CD8-positive, alpha-beta memory T cell (primary cell): ENCODE measurements at places on chromosomes 5 and 9.

DNA sequence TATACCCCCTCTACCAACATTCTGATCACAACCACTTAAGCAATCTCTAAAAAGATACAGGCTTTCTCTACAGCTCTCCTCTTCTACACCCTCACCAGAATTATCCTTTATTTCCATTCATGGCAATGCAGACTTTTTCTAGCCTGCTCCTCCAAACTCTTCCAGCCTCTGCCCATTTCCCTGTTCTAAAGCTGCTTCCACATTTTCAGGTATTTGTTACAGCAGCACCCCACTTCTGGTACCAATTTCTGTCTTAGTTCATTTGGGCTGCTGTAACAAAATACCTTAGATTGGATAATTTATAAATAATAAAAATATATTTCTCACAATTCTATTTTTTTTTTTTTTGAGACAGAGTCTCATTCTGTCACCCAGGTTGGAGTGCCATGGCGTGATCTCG is 53.0 kb upstream of the DNAH5 start:
- DNase-seq = no peak

- no peak for DNase-seq
Observed at GRCh38 chr9:129712634-129713401, 40.0 kb downstream of the PTGES start.

DNA sequence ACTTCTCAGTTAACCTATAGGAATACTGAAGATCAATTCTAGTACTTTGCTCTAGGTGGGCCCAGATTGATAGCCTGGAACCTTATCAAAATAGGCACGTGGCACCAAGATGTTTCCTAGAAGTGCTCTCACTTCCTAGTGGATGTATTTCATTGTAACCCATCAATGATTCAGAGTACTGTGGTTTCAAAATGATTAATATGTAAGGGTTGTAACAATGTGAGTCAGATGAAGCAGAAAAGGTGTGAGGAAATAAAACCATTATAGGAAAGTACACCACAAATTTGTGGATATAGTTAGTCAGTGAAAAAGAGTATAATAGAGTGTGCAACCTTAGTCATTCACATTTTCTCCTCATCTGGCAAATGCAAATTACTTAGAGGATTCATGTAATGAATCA is 177.3 kb upstream of the FST start:
- no peak for DNase-seq

- no peak for DNase-seq
Observed at GRCh38 chr5:92552206-92553160, 1028.5 kb downstream of the NR2F1-AS1 start.

GRCh38 chr5:10653043-10653442 is 89.2 kb downstream of the ANKRD33B start:
- no peak for DNase-seq

- no peak for DNase-seq
Observed at GRCh38 chr5:37786862-37787519, 52.9 kb downstream of the GDNF start.

GRCh38 chr5:16737620-16738364 is 121.0 kb upstream of the RETREG1 start:
- no peak for DNase-seq

GRCh38 chr5:5403741-5404140 is 18.7 kb upstream of the ICE1 start:
- DNase-seq = no peak

GRCh38 chr5:40333459-40334241 is 346.1 kb upstream of the PTGER4 start:
- no peak for DNase-seq

- DNase-seq = no peak
Observed at GRCh38 chr5:25224316-25224982, 579.7 kb upstream of the CDH10 start.

- no peak for DNase-seq
Observed at GRCh38 chr5:162683284-162683683, 615.7 kb downstream of the GABRG2 start.

- no peak for DNase-seq
Observed at GRCh38 chr5:17666726-17667235, 32.5 kb downstream of the TAF11L14 start.

DNA sequence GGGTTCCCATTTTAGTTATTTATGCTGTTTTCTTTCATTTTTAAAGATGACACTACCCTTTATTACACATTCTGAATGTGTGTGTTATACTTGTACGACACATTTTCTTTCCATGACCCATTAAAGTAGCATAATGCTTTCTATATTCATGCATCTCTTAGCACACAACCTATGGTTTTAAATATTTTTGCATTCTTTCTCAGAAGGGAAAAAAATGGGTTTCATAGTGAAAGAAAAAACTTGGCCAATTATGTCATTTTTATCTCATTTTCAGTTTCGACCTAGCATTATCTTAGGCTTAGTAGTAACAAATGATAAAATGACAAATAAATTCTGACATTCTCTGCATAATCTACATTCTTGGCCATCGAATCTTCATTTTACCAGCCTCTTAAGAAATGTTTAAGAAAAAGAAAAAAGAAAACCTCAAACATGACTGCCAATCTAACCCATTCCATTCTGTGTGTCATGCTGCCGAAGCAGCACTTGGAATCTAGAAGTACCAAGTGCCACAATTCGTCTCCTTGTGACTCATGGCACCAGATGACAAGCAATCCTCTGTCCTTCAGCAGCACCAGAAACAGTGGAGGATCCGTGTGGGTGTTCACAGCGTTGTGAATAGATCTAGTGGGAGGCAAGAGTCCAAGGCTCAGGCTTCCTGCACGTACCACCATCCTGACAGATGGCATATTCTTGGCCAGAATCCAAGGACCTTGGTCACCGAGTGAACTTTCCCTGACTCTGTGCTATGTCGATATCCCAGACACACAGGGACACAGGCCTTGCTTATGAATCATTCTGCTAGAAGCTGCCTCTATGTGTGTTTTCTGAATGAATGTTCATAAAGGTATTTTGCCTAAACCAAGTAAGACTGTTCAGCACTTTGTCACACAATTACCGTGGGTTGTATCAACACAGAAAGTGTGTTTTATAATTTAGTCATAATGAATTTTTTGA is 502.7 kb downstream of the NR2F1-AS1 start:
- no peak for DNase-seq

GRCh38 chr5:169115461-169116124 is 185.3 kb downstream of the SLIT3 start:
- DNase-seq = no peak

DNA sequence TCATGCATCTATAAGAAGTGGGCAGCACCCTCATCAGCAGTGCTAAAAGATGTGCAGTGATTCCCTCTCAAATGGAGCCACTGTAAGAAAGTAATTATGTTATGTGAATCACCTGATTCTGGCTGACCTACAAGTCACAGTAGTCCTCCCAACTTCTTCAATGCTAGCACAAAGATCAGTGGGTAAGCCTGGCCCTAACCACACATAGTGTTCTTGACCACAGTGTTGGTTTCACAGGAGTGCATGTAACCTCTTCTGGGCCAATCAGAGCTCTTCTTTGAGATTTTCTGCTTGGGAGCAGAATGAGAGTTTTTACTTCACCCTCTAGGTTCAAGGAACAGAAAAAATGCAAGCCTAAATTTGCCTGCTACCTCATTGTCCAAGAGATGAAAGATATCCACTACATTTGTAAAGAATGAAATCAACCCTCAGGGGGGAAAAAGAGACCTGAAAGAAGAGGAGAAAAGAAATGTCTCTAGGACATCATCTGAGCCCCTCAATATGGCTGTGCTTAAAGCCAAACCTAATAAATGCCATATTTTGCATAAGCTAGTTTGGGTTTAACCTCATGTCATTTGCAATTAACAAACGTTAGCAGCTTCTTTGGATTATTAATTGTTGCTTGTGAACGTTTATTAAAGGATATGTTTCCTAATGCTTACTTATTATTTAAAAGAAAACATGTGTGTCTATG is 65.3 kb upstream of the ADRB2 start:
- no peak for DNase-seq

DNA sequence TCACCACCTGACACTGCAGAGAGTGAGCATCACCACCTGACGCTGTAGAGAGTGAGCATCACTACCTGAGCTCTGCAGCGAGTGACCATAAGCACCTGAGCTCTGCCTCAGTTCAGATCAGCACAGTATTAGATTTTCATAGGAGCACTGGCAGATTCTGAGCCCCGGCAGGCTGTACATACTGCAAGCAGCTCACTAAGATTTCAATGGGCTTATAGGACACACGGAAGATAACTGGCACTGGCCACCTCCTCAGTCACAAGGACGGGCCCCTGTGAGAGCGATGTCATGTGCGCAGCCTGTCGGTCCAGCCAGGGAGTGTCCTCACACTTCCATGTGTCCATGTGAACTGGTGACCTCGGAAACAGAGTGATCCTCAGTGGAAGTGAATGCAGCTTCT is 153.5 kb upstream of the IRX2 start:
- no peak for DNase-seq

DNA sequence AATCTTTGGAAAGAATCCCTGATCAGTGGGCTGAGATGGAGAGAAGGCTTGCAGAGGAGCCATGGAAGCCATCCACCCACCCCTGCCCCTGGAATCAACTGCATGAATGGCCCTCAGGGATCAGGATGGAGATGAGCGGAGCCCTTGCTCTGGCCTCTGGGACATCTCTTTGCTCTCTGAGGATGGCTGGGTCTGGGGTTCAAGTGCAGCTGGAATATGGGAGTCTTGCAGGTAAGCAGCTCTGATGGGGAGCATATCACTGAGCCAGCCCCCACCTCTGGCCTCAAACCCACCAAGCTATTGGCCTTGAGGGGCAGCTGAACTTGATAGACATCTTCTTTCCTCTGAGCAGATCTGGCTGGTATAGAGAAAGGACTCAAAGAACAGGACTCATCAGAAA is 76.1 kb downstream of the C5orf15 start:
- no peak for DNase-seq

GRCh38 chr9:94772144-94772543 is 45.6 kb downstream of the AOPEP start:
- DNase-seq = no peak

- DNase-seq = no peak
Observed at GRCh38 chr9:132366481-132366880, 11.7 kb upstream of the SETX start.

- DNase-seq = no peak
Observed at GRCh38 chr5:157978061-157978460, 119.1 kb upstream of the CLINT1 start.

DNA sequence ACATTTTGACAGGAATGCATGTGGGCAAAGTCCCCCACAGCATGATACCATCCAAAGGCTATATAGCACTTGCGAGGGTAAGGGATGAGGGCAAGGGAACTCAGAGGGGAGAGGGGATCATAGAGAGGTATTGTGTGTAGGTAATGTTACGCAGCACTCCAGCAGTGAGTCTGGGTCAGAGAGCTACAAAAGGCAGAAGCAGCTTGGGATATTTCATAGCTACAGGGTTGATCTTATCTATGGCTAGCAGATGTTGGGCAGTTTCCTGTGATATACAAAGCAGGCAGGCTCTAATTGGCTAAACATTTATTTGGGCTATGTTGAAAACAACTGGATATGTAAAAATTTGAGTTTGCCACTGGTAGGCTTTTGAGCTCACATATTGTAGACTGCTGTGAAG is 17.8 kb upstream of the SLCO4C1 start:
- no peak for DNase-seq

DNA sequence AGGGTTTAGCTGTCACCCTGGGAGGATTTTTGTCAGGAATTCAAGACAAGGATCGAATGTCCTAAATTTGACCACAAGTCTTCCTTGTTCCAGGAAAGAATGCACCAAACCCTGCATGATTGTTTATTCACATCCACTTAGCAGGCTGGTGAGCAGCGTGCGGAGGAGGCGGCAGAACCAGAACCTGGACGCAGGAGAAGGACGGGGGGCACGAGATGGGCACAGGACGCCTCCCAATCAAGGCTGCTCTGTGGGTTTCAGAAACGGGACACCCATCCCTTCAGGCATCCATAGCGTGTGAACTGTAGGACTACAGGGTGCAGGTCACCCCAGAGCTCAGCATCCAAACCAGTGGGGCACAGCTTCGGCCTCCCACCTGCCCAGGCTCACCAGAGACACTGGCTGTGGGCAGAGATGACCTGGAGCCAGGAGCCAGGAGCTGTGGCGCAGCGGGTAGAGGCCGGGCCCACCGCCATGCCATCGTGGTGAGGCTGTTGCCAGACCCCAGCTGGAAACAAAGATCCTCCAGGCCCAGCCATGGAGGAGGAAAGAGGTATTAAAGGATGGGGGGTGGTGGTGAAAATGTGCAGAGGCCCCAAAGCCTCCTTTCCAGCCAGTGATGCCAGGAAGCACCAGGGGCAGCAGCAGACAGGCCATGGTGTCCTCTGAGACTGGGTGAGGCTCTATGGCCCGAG is 32.3 kb upstream of the ADAMTS2 start:
- DNase-seq = no peak

GRCh38 chr5:59648038-59648831 is 245.3 kb downstream of the PDE4D start:
- no peak for DNase-seq

GRCh38 chr5:128587275-128587674 is 49.2 kb upstream of the FBN2 start:
- no peak for DNase-seq

DNA sequence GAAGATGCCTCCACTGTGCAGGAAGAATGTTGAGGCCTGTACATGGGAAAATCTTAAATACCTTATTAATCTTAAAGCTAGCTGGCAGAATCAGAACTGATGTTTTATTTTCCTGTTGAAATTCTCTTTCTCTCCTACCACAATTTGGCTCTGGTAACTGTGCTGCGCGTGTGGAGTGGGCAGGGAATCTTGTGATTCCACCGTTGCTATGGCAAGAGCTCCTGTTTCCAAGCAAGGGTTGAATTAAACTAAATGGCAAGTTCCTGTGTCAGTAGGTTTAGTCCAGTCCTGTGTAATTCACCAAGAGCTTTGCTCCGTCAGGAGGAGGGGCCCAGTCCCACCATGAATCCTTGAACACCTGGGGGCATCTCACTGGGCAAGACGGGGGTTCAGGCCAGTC is 36.4 kb downstream of the NXNL2 start:
- DNase-seq = no peak

DNA sequence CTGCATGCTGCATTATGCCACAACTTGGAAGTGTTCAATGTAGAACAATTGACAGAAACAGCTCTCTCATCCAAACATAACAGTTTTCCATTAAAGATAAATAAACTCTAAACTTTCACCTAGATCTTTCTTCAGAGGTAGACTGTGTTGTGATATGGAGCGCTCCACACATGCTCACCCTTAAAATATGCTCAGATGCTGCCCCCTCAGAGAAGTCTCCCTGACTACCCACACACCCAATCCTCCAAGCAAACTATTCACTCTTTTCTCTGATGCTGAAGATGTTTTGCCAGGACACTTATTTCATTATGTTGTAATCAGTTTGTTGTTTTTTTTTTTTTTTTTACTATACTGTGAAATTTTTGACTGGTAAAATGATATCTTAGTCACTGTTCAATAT is 206.6 kb upstream of the RASA1 start:
- DNase-seq = no peak
